Fibroblast of lung (primary cell): ENCODE measurements at places on chromosomes 12 and 14.
A peak's percentile ranks its signal among the peaks of the same experiment; 100 is the strongest.

DNA sequence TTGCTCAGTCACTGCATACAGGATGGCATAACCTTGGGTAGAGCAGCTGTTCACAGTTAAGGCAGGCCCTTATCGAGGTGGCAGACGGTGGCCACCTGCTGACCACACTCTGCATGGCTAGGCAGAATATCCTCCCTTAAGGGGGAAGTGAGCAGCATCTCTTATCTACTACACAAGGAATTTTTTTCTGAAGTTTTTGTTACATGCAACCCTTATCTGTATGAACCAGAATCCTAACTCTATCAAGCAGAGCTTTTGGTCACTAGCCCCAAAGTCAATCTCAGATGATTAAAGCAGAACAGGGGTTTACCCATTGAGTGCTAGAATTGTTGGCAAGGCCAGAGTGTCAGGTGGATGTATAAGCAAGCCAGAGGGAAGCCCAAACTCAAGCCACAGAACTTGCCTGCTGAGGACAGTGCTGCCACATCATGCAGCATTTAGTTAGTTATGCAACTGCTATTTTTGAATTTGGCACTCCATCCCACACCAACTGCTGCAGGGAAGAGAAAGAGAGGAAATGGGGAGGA, 192.8 kb downstream of the TBX5 start:
- no peak for DNase-seq

- DNase-seq, result no peak
These were observed 34.2 kb upstream of the EML1 start for GRCh38 chr14:99758872-99759545.

DNA sequence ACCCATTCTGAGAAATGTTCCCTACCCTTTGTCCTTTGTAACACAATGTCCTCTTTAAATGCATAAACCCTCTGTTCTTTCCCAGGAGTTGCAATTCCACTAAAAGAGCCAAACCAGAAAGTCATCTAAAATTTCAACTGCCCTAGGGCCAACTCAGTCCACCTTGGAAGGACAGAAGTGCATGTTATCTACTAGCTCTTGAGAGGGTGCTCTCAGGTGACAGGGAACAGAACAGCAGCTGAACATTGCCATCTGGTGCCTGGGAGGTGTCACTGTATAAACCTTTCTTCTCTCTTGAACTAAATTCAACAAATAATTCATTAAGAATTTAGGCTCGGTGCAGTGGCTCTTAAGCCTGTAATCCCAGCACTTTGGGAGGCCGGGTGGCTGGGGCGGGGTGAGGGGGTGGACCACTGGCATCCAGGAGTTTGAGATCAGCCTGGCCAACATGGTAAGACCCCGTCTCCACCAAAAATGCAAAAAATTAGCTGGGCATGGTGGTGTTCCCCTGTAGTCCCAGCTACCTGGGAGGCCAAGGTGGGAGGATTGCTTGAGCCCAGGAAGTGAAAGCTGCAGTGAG, 10.3 kb upstream of the FERMT2 start:
- DNase-seq, result peak; percentile 76

DNA sequence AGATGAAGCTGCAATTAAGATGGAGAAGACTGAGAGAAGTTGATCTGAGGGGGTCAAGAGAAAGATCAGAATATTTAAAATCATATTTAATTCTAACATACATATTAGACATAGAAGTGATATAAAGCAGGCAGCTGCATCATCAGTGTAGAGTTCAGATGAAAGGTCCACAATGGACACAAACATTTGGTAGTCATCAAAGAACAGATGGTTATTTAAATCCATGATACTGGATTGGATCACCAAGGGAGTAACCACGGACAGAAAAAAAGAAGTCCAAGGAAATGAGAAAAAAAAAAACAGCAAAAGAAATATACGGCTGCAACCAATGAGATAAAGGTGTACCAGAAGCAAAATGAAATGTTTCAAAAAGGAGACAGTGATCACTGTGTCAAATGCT, 20.1 kb downstream of the NOVA1 start:
- peak; percentile 9 for DNase-seq

DNA sequence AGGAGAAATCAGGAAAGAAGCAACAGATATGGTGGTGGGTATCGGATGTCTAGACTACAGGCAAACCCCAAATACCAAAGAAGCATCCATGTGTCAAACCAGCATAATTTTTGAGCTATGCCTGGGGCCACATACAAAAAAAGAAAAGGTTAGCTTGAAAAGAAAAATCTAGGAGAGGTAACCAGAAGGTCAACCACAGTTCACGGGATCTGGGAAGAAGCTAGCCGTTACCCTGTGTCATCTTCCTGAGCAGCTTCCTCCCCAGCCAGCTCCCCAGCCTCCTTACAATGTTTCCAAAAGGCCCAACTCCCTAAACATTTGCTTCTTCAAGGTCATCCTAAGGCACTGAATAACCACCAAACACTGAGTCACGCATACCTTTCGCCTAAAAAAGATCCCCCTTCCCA, 3.1 kb downstream of the SINHCAF start:
- DNase-seq, result peak; percentile 78

DNA sequence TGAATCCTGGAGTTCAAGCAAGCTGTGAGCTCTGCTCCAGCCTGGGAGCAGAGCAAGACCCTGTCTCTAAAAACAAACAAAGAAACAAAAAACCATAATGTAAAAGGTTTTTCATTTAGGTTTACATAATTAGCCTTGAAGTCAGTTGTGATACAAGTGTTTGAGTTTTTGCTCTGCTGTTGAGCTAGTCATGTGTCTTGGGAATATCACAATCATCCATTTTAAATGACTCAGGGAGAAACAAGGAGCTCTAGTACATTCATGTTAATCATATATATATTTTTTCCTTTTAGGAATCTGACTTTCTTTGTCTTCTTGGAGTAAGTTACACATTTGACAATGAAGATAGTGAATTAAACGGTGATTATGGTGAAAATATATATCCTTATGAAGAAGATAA, 12.9 kb downstream of the MIA2 start:
- no peak for DNase-seq

GRCh38 chr14:53883739-53884138, 72.9 kb downstream of the BMP4 start:
- no peak for DNase-seq

- DNase-seq, result peak; percentile 94
These were observed 10.8 kb downstream of the FBXL14 start for GRCh38 chr12:1583421-1584078.

GRCh38 chr12:27861428-27862167, 81.6 kb upstream of the MANSC4 start:
- no peak for DNase-seq

DNA sequence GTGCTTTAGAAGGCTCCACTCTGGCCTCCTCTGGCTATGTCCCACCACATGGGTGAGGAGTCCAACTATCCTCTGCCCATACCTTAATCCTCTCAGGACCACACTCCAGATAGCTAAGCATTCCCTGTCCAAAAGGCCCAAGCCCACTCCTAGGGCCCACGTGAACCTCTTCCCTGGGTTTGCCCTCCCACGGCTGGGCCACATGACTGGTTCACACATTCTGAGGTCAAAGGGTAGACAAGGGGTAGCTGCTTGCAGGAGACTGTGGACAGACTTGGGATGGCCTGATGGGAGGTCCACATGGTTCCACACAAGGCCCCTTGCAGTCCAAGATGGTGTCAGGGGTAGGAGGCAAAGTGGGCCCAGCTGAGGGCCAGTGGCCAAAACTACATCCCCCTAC, 6.0 kb upstream of the PCK2 start:
- DNase-seq, result no peak

DNA sequence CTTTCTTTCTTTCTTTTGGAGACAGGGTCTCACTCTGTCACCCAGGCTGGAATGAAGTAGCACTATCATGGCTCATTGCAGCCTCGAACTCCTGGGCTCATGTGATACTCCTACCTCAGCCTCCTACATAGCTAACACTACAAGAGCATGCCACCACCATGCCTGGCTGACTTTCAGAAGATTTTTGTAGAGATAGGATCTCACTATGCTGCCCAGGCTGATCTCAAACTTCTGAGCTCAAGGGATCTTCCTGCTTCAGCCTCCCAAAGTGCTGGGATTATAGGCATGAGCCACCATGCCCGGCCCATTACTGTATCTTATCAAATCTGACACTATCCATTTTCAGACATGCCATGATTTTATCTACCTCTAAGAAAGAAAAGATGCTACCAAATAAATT, 31.6 kb downstream of the NDUFA12 start:
- no peak for DNase-seq

GRCh38 chr14:94109915-94110250, 653 bp upstream of the IFI27 start:
- DNase-seq, result no peak

DNA sequence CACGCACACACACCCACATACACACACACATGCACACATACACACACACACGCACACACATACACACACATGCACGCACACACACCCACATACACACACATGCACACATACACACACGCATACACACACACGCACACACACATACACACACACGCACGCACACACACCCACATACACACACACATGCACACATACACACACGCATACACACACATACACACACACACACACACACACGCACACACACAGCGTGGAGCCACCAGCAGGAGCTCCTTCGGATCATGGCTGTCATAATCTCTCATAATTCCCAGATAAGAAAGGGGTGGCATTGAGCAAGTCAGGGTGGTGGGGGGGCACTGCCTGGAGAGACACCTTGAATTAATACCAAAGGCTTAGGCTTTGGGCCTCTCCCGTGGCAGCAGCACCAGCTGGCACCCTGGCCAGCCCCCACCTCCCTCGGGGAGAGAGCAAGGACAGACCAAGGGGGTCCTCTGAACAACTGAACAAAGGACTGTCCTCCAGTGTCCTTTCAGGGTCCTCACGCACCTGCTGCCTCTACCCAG, 21.9 kb downstream of the ANO2 start:
- DNase-seq, result no peak

DNA sequence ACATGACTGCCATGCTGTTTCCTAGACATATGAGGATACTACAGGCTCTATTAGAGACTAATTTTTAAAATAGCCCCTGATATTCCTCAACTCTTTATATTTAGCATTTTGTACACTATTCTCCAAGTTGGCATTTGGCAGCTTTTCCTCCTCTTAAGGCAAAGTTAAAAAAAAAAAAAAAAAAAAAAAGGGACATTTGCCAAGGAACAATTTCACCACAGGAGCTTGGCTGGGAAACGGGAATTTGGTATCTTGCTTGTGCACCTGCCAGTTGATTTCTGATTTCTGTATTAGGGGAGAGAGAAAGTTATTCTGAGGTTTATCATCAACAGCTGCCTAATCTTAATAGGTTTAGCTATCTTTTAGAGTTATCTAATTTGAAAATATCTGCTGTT, 87.2 kb downstream of the CAND1 start:
- no peak for DNase-seq

DNA sequence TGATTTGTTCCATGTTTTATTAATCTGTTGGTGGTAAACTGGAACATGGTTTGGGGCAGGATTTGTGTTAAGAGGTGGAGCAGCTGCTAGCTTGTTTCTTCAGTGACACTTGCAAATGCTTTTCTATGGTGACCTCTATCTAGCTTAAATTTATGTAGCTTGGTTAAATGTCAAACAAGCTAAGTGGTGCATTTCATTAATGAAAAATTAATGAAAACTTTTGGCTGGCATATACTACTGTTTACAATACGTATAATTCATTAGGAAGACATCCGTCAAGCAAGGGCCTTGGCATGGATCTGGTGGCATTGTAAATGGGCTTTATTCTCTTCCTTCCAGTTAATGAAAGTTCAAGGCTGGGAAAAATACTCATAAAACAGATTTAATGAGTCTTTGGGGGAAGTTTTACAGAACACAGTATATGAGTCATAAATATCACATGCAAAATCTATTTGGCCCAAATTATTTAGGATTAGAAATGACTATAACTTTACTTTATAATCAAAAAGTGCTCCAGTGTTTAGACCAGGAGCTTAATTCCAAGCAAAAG, 807.7 kb upstream of the SEL1L start:
- no peak for DNase-seq

DNA sequence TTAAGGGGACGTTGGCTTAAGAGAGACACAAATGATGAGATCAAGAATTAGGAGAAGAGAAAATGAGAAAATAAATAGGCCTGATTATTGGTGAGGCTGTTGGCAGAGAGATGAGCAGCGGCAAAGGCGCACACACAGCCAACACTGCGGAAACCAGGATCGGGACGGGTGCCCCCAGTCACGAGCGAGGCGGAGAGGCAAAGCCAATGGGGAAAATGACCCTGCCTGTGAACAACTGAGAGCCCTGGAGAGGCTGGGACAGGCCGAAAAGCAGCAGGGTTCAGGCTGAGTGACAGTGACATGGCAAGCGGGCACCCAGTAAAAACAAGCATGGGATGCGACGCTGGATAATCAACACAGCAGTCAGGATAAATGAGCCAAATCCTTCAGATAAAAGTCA, 21.0 kb downstream of the SLC15A4 start:
- no peak for DNase-seq

GRCh38 chr12:132610866-132611602, 652 bp upstream of the LRCOL1 start:
- no peak for DNase-seq

DNA sequence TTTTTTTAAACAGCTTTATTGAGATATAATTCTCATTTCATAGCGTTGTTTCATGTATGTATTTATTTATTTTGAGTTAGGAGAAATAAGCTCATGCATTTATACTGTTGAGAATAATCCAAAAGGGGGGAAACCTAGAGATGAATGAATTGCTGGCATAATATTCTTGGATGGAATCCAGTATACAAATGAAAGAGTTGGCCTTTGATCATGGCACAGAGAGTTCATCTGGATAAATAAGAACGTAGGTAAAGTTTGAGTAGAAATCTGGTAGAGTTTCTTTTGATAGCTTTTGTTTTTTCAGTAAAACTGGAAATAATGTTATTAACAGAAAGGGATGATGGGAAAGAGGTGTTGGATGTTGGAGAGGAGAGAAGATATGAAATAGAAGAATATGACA, 166.2 kb downstream of the LRRK2 start:
- DNase-seq, result no peak

GRCh38 chr12:107528731-107529365, 156.8 kb upstream of the PWP1 start:
- DNase-seq, result no peak

DNA sequence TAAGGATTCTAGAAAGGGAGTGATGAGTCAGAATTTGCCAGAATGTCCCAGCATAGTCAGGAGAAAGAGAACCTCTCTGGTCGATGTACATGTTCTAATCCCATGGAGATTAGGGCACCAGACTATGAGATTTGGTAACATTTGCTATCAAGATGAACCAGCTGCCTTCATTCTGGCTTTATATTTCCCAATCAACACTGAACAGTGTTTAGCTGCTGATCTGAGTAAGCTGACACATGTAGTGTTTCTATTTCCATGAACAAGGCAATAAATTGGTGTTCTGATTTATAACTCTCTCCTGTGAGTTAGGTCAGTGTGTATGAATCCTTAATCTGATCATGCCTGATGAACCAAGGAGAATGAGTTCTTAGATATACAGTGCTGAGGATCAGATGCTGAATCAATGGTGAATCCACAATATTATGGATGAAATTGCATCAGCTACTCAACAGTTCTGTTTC, 158.0 kb upstream of the AMIGO2 start:
- no peak for DNase-seq

GRCh38 chr12:24246934-24247333, 297.5 kb upstream of the SOX5 start:
- DNase-seq, result no peak

- no peak for DNase-seq
These were observed 9.8 kb upstream of the GMFB start for GRCh38 chr14:54498579-54498978.

GRCh38 chr12:19068137-19068536, 61.4 kb upstream of the PLEKHA5 start:
- DNase-seq, result no peak

GRCh38 chr14:55373784-55374705, 37.6 kb downstream of the ATG14 start:
- DNase-seq, result peak; percentile 77

GRCh38 chr14:49820176-49820575, 32.4 kb downstream of the NEMF start:
- no peak for DNase-seq
